CD4-positive, alpha-beta memory T cell (primary cell): ENCODE measurements at places on chromosomes 3 and 15. TPM values are rescaled to one million over a fixed set of nuclear protein-coding genes. Genes with fewer than 3 reads are reported as not detected.

- no peak for DNase-seq
Measured at GRCh38 chr3:32632533-32633265, 52.3 kb upstream of the CNOT10 start.

DNA sequence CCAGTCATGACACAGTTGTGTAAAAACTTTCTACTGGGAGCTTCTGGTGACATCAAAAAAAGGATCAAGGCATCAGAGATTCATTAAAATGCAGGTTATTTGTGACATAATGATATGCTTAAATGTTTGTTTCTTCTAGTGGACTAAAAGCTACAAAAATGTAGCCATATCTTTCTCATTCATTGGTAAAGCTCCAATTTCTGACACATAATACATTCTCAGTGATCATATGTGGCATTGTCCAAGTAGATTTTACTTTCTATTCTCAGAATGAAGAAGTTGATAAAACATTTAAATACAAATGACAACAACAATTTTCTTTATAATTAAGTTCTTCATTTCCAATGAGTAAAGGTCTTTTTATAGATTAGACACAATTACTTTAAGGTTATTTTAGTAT lies 71.0 kb upstream of the ARHGEF26 start:
- DNase-seq, result no peak

DNA sequence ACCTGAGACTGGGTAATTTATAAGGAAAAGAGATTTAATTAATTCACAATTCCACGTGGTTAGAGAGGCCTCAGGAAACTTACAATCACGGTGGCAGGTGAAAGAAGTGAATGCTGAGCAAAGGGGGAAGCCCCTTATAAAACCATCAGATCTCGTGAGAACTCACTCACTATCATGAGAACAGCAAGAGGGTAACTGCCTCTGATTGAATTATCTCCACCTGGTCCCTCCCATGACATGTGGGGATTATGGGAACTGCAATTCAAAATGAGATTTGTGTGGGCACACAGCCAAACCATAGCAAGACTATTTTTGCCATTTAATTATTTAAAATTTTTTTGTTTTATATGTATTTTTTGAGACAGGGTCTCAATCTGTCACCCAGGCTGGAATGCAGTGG lies 27.0 kb upstream of the KCTD6 start:
- DNase-seq, result no peak

DNA sequence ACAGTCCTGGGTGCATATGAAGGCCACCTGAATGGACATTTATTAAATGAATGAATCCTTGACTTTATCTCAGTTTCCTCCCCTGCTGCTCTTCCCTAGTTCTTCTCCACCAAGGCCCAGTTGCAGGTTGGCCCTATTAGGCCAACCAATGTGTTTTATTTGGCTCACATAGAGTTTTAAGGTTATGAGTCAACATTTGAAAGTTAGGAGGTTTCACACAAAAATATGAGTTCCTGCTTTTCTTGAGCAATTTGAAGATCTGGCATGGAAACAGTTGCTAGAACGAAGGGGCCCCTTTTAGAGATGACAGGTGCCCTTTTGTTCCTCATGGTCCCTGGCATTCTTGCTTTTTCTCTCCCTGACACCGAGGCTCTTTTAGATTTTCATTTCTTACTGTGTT lies 83.0 kb upstream of the PDZRN3 start:
- no peak for DNase-seq

ISLR2 gene
- polyA plus RNA-seq, result not detected

- DNase-seq, result no peak
Measured at GRCh38 chr15:76341366-76342057, 4.9 kb downstream of the ISL2 start.

DNA sequence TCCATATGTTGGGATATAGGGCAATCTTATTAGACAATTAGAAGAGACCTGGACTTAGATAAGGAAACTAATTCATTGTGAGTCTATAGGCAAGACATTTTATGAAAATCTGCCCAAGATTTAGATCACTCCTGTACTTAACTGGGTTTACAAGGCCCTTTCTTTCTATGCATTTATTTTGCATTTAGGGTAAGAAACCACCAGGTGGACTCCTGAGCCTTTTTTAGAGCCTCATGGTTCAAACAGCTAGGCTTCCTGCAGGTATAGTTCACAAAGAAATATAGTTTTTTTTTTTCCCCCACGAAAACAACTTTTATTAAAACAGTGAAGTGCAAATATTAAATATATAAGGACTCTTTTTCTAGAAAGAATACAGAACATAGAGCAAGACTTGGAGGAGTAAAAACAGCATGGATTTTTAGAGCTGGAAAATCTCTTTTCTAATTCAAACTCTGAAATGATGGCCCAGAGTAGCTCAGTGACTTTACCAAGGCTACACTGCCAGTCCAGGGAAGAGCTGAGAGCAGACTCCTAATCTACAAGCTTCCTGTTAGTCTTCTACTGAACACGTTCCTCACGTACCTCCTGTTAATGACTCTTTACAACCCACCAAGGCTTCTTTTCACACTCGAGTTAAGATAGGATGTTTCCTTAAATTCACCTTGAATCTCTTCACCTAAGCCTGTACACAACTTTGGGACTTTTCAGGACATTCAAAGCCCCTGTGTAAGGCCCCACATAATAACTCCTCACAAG lies 400.9 kb upstream of the ATP11B start:
- DNase-seq, result no peak
